ENCODE measurements at places on chromosomes 2 and 18. TPM values are rescaled to one million over a fixed set of nuclear protein-coding genes. Genes with fewer than 3 reads are reported as not detected.
A peak's percentile ranks its signal among the peaks of the same experiment; 100 is the strongest.

Gene GAD1
- total RNA-seq: 0.83 TPM

DNA sequence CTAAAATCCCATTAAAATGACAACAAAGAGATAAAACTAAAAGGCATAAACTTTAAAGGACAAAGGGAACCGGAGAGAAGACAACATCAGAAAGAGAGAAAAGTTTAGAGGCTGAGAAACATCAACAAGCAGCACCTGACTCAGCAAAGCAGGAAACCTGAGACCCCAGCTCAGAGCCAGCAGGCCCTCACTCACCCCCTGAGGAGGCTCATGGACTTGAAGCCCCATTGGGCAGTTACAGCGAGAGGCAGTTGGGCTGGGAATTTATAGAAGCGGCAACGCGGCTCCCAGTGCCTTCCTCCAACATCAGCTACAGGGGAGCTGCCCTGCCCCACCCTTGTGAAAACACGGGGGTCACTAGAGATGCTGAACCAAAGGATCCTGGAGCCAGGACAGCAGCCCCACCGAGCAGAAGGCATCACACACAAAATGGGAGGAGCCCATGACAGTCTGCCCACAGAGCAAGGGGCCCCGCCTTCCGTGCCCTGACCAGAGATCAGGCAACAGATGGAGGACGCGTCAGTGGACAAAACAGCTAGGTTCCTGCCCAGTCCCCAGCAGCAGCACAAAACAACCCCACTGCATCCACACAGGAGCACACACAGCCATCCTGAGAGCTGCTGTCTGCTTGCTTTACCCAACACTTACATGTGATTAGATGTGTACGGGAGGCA, 52.7 kb downstream of the CMPK2 start:
- no peak for DNase-seq

DNA sequence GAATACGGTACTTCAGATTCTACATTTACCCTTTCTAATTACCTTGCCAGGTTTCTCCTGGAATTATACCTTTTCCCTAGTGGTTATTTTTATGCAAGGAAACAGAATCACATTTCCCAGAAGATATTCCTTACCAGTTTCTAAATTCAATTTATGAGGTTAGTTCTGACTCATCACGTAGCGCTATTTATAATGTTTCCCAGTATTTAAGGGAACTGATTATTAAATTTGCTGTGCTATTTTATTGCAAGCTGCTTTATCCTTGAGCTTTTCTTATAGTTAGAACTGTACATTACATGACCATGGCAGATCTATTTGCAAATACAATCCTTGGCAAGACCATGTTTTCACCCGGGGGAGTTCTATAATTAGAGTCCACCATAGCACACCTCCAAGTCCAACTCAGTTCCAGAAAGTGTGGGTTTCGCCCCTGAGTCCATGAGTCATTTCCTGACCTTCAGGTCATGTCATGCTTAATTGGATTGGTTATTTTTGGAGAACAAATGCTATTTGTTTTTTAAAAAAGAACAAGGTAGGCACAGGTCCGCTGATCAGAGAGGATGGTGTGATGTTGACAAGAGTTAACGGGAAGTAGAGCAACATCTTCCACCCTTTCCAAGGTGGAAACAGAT, 126.6 kb downstream of the ZNF532 start:
- DNase-seq: peak; percentile 50

Gene ERBB4
- total RNA-seq: 0.16 TPM

DNA sequence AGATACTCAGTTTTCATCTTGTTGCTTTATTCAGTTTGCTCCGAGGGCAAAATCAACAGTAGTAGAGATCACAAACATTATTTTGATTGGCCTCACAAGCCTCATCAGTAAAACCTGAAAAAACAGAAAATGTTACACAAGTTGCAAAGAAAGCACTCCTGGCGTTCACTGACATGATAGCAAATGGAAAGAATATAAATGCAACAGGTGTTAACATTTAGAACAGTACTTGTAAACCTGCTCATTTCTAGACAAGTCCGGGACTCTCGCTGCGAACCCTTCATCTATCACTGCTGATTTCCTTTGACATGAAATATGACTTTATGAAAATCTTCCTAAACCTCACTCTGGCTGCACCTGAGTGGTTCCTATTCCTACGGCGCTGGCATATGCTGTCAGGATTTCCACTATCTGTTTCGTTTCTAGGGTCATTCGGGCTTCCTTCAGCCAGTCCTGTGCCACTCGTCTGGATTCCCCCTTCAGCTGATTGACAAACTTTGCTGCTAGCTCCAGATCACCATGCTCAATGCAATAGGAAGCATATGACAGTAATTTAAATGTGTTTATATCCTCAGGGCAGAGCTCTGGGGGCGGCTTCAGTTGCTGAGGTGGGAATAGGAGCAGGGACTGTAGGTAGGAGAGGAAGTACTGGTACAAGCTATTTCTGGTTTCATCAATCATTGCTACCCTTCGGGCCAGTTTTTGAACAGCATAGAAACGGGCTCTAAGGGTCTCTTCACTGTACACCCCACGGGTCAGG, 38.1 kb downstream of the PTCD3 start:
- DNase-seq: no peak

- no peak for DNase-seq
Measured at GRCh38 chr2:18588802-18589201, 567 bp downstream of the NT5C1B start.

- DNase-seq: no peak
Measured at GRCh38 chr2:38262069-38262871, 114.8 kb downstream of the ATL2 start.

- DNase-seq: no peak
Measured at GRCh38 chr18:59907172-59907571, 7.4 kb downstream of the PMAIP1 start.

- peak; percentile 24 for DNase-seq
Measured at GRCh38 chr18:23585007-23585871, 1.1 kb downstream of the NPC1 start.

GRCh38 chr2:63093502-63093901, 42.9 kb downstream of the OTX1 start:
- DNase-seq: no peak

Gene TGFA
- total RNA-seq: 0.19 TPM

Gene CRYGC
- total RNA-seq: not detected

DNA sequence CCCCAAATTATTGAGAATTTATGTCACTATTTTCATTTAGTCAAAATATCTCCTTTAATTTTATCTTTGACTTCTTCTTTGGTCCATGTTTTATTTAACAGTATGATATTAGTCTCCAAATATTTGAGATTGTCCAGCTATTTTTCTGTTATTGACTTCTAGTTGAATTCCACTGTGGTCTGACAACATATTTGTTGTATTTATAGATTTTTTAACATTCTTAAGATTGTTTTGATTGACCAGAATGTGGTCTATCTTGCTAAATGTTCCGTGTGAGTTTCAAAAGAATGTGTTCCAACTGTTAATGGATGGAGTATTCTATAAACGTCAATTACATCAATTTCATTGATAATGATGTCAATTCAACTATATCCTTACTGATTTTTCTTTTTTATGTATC, 1452.1 kb downstream of the SUCLG1 start:
- peak; percentile 23 for DNase-seq

- DNase-seq: peak; percentile 6
Measured at GRCh38 chr2:204272089-204272488, 273.2 kb upstream of the PARD3B start.

DNA sequence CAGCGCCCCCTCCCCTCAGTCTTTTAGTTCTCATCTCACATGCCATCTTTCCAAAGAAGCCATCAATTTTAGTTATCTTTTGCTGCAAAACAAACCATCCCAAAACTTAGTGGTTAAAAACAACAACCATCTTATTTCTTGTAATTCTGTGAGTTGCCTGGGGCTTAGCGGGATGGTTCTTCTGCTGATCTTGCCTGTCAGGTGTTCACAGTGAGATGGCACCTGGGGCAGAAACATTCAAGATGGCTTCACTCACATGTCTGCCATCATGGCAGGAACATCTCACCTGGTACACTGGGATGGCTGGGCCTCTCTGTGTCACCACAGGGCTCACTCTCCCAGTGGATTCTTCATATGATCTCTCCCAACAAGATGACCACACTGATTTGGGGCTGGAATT, 144.5 kb upstream of the MSH6 start:
- no peak for DNase-seq

- no peak for DNase-seq
Measured at GRCh38 chr2:172404824-172405223, 22.6 kb upstream of the ITGA6 start.

Gene KCNIP3
- total RNA-seq: 4.9 TPM

DNA sequence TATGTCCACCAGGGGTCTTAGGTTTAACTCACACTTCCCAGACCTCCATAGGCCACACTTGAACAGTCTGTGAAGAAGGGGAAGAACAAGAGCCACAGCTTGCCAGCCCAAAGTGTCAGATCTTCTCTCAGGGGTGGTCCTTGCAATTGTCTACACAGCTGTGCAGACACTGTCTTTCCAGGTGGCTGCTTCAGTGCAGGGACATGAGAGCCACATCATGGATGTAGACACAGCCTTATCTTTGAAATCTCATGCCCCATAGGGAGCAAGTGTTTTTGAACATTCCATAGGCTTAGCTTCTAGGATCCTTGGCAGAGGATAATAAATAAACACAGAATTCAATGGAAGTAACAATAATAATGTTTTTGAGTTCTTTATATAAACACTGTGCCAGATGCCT, 6.7 kb downstream of the ZNF407 start:
- DNase-seq: no peak

DNA sequence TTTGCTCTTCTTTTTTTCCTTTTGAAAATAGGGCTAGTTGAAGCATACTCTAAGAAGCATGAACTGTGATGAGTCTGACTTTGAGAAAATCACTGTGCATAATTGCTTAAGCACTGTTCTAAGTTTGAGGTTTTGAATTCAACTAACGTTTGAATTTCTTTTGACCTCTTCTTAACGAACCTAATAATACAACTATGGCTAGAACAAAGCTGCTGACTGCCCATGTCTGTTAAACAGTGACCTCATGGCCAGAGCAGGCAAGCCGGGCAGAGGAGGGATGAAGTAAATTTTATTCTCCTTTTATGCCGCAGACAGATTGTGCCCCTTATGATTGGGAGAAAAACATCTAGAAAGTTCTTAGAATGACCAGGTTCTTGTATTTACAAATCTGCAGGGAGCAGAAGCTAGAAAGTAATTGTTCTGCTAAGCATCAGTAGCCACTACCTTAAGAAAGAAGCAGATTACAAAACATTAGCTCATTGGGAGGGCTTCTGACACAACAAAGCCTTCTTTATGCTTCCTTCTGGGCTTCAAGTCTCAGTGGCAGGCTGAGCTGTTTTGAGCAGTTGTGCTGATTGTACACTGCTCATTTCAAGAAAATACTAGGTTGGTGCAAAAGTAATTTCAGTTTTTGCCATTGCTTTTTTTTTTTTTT, 97.8 kb upstream of the RASGRP3 start:
- DNase-seq: no peak

DNA sequence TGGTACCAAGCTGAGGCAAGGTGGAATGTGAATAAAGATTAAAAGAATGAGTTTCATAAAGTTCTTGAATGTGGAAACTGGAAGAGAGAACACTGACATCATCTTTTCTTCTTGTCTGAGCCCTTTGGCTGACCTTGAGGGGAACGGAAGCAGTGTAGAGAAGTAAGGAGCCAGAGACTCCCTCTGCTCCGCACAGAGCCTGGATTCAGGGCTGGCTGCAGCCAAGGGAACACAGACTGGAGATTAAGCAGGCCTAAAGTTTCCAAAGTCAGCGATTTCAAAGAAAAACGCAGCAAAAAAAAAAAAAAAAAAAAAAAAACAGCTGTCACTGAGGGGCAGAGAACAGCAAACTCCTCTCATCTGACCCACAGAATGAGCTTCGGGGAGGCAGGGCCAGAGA, 19.3 kb upstream of the ALK start:
- DNase-seq: no peak

Gene KATNAL2
- 13.9 TPM for total RNA-seq

Gene DNAJC5G
- not detected for total RNA-seq

- peak; percentile 86 for DNase-seq
Measured at GRCh38 chr2:69789175-69789721, 40.2 kb upstream of the GMCL1 start.

DNA sequence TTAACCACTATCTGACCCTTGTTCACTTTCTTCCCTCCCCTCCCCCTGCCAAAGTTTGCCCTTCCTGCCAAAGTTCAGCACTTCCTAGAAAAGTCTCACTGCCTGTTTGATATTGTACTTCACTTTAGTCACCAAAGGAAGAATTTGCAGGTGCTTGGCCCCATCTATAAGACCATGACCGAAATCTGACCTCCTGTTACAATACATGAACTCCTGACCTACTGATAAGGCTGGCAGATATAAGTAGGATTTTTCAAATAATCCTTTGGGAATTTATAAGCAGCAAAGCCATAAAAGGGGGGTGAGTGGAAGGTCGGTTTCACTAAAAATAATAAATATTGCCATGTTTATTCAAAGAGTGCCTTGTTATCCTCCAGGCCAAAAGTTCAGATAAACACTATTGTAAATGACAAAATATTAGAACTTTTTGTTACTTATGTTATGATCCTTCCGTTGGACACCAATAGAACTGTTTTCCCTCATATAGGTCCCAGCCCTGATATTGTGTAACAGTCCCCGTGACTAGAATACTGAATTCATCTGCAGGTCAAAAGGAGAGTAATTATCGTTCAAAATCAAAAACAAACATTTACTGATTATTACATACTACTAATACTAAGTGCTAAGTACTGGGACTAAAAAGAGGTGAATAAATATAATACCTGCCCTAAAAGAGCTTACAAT, 277.6 kb downstream of the EXOC6B start:
- DNase-seq: no peak

Gene ERMN
- total RNA-seq: 0.78 TPM

DNA sequence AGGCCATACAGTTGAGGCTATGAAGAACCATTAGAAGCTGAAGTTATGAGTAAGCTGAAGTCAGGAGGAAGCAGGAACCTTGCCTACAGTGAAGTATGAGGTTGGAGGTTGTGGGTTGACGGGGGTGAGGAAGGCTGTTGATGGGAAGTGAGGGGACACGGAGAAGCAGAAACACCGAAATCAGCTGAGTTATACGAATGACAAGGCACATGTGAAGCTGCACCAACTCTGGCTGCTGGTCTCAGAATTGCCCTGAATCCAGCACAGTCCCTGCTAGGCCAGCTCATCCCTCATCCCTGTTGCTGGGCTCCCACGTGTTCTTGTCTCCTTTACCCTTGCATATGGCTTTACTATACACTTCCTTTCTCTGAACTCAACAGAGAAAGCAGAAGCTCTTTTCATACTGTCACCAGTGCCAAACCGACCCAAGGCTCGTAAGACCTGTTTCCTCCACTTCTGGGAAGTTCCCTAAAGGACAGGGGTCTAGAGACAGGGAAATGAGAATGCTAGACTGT, 9.2 kb upstream of the TMEM247 start:
- DNase-seq: no peak

Data from myocyte (in vitro differentiated cells).